ENCODE measurements at places on chromosomes 4 and X.

GRCh38 chr4:1215141-1216075 lies 33.5 kb downstream of the CTBP1 start:
- no peak for DNase-seq

DNA sequence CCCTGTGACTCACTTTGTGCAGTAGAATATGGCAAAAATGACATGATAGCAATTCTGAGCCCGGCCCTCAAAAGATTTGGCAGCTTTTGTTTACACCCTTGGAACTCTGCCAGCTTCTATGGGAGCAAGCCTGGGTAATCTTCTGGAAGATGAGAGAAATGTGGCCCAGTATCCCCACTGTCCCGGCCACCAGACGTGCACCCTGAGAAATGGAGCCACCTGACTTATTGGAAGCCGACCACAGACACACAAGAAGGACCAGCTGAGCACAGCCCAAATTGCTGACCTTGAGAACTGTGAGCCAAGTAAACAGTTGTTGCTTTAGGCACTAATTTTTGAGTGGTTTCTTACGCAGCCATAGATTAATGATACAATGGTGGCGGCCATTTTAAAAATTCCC lies 197.0 kb downstream of the STIM2 start:
- no peak for DNase-seq

DNA sequence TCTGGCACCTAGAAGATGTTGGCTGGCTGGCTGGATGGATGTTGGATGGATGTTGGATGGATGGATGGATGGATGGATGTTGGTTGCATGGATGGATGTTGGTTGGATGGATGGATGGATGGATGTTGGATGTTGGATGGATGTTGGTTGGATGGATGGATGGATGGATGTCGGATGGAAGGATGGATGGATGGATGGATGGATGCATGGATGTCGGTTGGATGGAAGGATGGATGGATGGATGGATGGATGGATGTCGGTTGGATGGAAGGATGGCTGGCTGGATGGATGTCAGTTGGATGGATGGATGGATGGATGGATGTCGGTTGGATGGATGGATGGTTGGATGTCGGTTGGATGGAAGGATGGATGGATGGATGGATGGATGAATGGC lies 96.7 kb downstream of the PSAPL1 start:
- DNase-seq: no peak

DNA sequence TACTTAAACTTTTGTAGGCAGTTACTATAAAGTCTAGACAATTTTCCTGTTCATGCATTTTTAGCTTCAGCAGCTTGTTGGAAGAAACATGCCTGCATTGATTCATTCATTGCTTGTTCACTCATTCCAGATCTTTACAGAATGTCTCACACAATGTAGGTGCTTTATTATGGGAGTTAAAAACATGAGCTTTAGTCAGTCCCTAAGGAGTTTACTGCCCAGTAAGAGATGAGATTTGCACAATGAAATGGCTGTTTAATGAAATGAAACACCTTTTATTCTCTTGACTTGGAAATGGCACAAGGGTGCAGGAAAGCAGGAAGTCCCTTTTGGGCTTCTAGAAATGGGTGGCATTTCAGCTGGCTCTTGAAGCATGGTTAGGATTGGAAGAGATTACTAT lies 2.9 kb downstream of the NOCT start:
- DNase-seq: no peak
